Activated CD8-positive, alpha-beta memory T cell treated with anti-CD3 and anti-CD28 coated beads for 1 hour (primary cell): ENCODE measurements at places on chromosomes 3 and 15.

DNA sequence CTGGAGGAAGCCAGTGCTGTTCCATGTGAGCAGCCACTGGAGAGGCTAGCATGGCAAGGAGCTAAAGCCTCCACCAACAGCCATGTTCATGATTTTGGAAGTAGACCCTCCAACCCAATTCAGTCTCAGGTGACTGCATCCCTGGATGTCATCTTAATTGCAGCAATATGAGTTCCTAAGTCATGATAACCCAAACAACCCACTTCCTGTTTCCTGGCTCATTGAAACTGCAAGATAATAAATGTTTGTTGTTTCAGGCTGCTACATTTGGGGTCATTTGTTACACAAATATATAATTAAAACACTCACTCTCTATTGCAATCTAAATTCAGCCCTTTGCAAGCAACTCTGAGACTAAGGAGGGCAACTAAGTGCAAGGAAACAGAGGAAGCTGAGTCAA, 62.4 kb upstream of the SLC24A5 start:
- DNase-seq, result no peak

DNA sequence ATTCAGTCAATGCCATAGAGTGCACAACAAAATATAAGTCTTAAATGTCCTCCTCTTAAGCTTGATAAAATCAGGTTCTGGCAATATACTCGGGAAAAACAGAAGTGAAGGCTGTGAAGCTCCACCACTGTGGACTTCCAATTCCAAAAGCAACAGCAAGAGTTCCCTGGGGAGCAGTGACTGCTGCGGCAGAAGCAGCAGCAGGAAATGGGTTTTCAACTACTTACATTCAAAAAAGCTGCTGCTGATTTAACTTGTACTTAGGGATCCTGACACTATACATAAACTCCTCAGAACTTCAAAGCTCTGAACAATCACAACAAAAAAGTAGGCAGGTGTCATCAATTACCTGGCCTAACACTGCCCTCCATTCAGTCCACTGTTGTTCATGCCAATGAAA, 4.7 kb downstream of the CEP152 start:
- no peak for DNase-seq

GRCh38 chr3:160531311-160531710, 34.1 kb downstream of the KPNA4 start:
- DNase-seq, result no peak

DNA sequence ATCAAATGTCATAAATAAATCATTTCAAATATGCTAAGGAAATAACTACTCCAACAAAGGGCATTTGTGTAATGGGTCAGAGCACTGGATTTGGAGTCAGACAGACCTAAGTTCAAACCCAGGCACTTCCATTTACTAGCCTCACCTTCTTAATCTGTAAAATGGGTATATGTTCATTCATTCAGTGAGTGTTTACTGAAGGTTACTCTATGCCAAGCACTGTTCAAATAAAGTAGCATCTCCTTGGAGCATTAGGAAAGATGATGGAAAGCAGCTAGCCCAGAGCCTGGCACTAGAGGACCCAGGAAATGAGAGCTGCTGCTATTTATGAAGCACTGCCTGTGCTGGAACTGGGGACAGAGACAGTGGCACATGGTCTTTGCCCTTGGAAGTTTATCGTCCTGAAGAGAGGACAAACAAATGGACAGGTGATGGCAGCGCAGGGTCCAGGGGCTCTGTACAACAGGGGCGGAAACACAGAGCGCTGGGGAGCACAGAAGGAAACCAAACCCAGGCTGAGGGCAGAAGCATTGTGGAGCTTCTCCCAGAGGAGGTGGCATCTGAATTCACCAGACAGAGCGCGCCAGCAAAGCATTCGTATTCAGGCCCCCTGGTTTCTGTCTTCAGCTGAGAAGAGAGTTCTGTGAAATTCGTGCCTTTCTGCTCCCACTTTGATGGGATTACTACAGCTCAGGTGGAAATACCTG, 19.0 kb downstream of the TM4SF4 start:
- no peak for DNase-seq

DNA sequence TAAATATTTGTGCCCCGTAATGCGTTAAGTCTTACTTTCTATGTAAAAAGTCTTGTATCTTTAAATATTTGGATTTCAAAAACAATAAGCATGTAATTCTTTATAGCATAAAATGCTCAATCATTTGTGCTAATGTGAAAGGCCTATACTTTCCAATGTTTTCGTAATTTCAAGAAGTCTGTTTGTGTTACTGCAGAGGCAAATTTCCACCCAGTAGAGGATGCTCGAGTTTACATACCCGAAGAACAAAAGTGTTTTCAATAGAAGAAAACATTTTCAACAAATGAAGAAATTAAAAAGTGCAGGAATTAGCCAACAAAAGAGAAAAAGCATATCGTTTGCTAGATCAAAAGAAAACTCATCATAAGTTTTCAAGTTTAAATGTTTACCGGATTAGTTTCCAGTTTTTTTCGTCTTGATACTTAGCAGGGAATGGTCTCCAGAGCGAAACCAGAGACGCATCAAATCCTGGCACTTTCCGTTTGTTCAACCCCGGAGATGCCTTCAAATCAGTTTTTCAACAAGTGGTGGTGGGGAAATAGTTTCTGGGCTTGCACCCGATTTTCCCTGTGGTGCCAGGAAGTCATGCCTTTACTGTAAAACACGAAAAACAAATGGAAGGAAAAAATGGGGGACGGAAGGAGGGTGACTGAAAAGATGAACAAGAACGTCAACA, 1.0 kb downstream of the CGGBP1 start:
- no peak for DNase-seq

- no peak for DNase-seq
Measured at GRCh38 chr3:152656972-152657355, 178.0 kb upstream of the P2RY1 start.

DNA sequence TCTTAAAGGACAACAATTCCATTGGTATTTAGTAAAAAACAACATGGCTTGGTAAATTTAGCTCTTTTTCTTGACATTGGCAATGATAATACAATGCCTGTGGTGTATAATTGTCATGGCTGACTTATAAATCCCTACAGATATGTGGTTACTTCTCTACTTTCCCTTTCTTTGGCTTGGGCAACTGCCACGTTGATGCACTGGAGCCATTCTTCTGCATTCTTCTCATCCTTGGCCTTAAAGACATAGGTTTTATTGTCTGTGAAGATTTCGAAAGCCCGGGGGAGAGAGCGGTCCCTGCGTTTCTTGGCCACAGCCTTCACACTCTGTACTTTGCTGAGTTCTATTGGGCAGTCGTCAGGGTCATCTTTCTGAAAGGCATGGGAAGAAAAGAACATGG, 101.1 kb upstream of the CCNL1 start:
- DNase-seq, result no peak

DNA sequence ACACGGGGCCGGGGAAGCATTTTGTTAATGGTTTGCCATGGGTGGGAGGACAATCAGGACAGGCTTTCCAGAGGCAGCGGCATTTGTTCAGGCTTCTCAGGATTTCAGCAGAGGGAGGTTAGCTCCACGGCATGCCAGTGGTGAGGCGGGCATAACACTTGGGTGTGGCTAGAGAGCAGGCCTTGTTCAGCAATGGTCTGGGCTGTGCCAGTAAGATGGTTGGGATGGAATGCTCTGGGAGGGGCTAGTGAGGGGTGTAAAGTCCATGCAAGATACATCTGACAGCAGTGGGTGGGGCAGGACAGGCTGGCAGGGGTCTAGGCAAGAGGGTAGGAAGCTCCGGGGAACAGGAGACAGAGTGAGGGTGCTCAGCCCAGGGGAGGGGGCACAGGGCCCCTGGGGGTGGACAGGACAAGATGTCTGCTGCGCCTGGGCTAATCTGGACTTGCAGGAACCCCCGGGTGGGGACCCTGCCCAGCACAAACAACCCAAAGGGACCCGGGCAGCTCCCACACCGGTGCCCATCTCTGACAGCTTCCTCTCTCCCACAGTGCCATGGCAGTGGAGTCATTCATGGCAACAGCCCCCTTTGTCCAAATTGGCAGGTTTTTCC, 8.4 kb downstream of the TMEM43 start:
- no peak for DNase-seq

GRCh38 chr15:33559207-33559890, 248.6 kb downstream of the RYR3 start:
- DNase-seq, result no peak

DNA sequence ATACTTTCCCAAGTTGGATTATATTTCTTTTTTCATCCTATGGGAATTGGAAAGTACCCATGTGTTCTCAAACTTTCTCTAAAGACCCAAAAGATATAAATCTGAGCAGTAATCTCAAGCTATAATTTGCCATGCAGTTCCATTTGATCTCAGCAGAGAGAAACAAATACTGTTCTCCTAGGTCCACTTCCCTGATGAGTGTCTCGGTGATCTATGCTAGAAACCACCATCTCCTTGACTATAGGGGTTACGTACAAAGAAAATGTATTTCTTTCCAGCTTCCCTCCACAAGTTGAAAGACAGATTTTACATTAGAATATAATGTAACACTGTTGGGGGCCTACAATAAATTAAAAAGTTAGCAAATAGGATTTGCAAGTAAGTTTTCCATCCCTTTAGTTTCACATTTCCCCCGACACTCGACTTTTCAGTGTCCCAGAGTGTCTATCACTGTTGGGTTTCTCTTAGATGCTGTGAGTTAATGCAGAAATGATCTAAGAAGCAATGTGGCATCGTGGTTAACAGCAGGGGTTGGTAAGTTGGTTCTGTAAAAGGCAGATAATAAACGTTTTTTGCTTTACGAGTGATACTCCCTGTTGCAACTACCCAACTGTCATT, 465.1 kb upstream of the CFAP20DC start:
- no peak for DNase-seq

DNA sequence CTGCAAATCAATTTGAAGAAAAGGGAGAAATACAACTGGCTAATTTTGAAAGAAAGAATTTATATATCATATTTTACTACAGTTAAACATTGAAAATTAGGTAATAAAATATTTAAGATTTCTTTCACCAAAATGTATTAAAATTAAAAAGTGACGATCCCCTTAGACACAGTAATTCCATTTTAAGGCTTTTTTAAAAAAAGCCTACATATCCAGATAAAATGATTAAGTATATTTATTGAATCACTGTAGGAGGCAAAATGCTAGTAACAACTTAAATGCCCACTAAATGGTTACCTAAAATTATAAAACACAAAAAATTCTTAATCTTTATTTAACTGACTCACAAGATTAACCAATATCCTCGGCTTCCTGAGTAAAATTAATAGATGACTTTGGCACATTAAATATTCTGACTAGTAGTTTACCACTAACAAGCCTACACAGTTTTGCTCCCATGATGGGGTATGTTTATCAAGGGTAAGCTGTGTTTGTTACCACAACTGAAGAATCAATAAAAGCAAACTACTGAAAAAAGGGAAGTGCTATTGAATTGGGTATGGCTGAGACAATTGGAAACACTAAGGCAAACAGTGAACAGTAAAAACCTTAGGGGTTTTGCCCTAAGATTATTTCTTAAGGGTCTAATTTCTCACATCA, 28.4 kb downstream of the ANKRD28 start:
- DNase-seq, result no peak

GRCh38 chr15:38684440-38685010, 119.9 kb upstream of the RASGRP1 start:
- no peak for DNase-seq

DNA sequence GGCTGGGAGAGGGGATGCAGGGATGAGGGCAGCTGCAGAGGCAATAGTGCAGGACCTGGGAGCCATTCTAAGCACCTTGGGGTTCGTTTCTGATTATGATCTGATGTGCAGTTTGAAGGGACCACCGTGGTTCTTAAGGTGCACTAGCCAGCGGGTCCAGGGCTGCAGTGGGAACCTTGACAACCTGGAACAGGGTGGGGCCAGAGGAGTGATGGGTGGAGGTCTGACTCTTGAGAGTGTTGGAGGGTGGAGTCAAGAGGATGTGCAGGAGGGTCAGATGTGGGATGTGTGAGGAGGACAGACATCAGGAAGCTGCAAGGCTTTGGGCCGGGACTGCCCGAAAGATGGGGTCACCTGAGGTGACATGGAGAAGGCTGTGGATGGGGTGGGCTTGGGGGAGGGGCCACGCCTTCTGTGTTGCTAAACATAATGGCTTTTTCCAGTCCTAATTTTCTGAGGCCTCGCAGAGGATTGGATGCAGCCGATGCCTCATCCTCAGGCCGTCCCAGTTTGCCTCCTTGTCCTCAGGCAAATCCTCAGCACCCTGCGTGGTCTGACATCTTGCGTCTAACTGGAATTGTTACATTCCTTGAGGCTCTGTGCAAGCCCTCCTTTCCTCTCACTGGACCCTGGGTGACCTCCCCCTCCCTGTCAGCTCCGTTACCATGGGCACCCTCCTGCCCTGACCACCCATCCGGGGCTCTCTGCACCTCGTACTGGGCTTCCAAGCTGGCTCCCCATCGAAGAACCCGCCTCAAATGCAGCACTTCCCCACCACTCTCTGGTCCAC, 61.4 kb upstream of the TRPM1 start:
- DNase-seq, result no peak
